ENCODE measurements at places on chromosomes 16 and 17.

DNA sequence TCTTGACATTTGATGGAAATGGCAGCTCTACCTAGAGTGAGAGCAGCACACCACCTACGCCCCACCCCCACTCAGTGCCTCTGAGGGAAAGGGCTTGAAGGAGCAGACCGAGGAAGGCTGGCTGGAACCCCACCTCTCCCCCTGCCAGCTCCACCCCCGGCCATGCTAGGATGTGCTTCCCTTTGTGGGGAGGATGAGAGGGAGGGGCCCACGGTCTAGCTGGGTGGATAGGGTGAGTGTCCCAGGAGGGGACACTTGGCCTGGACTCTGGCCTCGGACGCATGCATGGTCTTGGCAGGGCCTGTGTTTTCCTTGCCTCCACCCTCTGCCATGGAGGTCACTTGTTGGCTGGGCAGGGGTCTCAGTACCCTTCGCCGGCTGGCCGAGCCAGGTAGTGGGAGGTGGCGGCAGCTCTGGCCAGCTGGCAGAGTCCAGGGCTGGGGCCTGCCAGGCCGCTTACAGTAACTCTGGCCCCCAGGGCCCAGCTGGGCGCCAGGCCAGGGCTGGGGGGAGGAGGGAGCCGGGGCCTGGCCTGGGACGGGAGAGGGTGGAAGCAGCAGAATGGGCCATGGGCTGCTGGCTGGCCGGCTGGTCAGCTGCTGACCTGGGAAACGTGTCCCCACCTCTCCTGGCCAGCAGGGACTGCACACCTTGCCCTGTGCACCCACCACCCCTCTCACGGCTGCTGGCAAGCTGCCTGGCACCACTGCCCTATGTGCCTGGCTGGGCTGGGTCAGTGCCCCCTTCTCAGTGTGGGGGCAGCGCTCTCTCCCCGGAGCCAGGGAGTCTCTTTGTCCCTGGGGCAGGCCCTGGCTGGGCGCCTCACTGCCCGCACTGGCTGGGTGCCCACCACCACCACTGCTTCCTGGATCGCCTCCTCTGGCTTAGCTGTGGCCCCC, 23.0 kb downstream of the RARA start:
- DNase-seq: no peak

DNA sequence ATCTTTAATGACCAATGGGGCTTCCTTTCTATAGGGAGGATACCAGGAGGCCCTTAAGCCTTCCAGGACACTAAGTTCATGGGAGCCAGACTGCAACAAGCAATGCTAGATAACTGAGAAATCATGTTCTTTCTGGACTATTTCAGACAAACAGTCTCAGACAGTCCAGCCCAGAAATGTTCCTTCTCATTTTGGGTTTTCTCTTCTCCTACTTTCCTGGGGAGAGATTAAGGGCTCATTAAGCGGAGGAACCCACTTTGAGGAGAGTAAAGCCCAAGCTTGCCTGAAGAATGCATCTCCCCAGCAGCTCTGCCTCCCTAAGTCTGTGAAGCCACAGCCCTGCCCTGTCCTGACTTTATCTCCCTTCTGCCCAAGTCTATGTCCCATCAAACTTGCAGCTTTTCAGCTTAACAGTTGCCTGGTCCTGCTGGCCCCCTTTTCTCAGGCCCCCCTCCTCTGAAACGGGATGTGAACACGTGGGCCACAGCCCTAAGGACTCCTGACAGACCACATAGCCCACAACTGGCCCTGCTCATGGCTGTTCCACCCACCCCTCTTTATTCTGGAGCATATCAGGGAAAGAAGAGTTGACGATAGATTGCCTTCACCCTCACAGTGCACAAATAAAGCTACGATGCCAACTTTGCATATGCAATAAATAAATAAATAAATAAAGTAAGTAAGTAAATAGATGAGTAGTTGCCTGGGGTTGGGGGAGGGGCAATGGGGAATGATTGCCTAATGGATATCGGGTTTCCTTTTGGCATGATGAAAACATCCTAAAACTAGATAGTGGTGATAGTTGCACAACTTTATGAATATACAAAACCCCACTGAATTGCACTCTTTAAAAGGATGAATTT, 111.0 kb downstream of the N4BP1 start:
- DNase-seq: no peak

DNA sequence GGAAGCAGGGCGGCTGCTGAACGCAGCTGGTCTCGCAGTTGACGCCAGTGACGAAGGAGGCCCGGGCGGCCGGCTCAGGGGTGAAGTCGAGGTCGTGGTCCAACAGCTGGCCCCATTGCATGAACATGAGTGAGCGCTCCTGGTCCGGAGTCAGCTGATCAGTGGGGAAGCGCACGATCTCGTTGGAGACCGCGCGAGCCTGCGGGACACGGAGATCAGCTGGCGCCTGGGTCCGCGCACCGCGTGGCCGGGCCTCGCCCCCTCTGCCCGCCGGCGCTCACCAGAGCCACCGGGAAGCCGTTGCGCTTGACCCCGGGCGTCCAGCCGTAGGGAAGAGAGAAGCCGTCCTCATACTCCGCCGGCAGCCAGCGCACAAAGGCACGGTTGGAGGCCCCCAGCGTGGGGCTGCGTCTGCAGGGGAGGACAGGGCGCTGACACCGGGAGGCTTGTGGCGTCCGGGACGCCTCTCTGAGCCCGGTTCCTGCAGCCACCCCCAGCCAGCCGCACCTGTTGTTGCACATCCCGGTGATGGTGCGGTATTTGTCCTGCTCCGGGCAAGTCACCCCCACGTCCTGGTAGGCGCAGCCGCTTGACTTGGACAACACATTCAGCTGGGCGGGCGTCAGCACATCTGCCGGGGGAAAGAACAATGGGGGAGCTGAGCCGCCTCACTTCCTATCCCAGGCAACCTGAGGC, 1.6 kb downstream of the MPO start:
- no peak for DNase-seq

GRCh38 chr16:2151188-2152091, 3.0 kb downstream of the RAB26 start:
- DNase-seq: no peak

DNA sequence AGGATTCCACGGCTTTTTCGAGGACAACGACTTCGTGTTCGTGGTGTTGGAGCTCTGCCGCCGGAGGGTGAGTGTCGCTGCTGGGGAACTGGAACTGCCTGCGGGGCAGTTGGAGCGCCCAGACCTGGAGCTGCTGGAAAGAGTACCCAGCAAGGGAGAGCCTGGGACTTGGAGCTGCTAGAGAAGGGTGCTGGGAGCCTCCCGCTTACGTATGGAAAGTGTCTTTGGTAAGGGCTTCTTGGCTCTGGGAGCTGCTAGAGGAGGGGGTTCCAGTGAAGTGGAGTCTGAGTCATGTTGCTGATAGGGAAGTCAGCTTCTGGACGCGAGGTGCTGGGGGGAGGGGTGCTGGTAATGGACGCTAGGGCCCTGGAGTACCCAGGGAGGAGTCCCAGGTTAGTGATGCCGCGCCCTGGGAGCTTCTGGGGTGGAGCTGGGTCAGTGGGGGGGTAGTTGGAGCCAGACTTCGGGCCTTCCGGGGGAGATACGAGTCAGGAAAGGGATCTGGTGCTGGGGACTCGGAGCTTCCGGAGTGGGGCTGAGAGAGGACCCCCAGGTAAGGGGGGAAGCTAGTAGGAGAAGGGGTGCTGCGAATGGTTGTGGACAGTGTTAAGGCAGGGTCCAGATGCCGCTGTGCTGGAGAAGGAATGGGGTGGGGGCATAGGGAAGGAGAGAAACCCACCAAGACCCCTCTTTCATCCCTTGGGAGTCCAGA, 741 bp downstream of the PLK1 start:
- no peak for DNase-seq

GRCh38 chr16:88633684-88634140, 4.7 kb upstream of the IL17C start:
- peak; percentile 48 for DNase-seq

DNA sequence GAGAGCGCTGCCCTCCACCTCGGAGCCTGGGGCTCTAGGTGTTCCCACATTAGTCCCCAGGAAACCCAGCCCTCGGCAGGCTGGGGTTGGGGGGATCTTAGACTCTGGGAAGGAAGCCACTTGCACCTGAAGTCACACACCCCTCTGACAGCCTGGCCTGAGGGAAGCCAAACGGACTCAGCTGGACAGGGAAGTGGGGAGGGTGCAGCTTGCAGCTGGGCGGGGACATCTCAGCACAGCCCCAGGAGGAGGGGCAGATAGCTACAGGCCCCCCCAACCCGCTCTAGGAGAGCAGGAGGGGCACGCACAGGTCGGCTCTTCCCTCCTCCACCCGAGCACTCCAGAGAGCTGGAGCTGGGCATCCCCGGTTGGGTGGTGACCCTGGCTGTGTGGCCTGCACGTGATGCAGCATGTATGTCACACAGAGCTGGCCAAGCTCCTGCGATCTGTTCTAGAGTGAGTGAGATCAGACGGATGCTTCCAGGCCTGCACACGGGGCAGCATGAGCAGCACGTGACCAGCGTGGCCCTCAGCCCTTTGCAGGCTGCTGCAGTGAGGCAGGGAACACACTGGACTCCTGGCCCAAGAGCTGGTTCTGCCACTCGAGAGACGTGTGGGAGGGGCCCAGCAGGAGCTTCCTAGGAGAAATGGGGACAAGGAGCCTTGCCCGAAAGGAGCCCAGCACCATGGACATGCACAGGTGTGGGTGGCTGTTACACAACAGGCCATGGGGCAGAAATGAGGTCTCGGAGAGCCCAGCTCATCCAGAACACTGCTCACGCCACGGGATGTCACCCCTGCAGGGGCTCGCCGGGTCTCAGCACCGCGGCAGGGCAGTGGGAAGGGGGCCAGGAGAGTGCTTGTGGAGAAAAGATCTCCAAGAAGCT, 15.4 kb downstream of the KIFC3 start:
- DNase-seq: no peak

- no peak for DNase-seq
Observed at GRCh38 chr17:57880086-57880456, 30.2 kb upstream of the MRPS23 start.

DNA sequence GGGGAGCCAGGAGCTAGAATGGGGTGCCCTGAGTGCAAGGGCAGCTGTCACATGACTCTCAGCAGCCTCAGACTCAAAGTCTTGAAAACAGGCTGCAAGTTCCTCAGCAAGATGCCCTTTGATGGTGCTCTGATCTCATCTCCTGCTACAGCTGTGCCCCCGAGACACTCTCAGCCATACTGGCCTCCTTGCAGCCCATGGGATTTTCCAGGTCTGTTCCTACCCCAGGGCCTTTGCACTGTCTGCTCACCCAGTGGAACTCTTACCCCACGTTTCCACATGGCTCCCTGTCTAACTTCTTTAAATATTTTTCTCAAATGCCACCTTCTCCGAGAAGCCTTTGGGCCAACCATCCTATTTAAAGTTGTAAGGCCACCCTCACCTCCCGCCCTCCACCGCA, 146.9 kb downstream of the C16orf95 start:
- no peak for DNase-seq

- DNase-seq: no peak
Observed at GRCh38 chr17:12180644-12181261, 160.1 kb downstream of the MAP2K4 start.

DNA sequence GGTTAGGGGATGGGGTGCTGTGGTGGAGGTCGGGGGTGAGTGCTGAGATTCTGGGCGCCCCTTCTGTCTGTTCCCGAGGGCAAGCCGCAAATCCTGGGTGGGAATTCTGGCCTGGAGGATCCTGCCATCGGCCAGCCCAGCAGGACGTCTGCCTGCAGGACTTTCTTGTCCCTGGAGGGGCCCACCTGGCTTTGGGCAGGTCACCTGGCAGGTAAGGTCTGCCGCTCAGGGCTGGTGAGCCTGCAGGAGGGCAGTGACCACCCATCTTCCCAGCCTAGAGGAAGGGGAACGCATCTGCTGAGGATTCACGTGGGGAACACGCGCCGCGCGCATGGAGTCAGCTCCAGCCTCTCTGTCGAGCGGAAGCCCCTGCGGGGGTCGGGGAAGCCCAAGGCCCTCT, 5.4 kb downstream of the RNF222 start:
- DNase-seq: no peak

- DNase-seq: no peak
Observed at GRCh38 chr17:33580215-33580614, 287.1 kb upstream of the ASIC2 start.

DNA sequence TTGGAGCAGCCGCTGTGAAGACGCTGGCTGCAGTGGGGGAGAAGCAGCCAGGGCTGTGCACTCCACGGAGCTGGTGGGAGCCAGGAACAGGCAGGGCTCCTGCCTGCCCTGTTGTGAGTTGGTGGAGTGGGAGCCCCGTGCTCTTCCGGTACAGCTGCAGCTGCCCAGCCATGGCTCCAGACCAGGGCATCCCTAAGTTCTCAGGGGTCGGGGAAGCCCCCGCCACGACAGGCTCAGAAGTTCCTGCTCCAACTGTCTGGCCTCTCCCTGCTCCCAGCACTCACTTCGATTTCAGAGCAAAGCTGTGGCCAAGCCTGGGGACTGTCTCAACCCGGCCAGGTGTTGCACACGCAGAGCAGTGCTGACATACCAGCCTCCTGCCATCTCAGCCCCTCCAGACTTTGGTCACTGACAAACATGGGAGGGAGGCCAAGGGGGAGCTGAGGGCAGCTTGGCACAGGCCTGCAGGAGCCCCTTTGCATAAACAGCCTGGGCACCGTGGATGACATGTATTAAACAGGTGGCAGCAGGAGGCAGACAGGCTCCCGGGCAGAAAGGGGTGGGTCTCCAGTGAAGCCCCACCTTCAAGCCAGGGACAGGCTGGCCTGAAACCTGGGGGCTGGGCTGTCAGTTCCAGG, 13.9 kb upstream of the KDM8 start:
- no peak for DNase-seq

- no peak for DNase-seq
Observed at GRCh38 chr16:70691223-70692129, 5.6 kb upstream of the MTSS2 start.

DNA sequence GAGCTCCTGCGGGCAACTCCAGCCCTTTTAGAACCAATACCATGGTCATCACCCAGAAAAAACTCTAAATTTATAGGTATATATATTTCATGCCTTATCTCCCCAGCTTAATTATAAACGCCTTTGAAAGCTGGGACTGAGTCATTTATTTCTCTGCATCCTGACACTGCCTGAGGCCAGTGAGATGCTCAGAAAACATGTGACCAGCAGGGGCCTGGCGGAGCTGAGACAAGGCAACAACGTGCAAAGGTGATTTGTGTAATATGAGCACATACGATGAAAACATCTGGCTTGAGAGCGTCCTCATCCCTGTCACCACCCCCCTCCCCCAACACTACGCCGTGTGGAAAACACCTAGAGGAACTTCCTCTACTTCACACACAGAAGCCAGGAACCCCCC, 22.7 kb downstream of the NXN start:
- no peak for DNase-seq

GRCh38 chr17:50115756-50116155, 14.2 kb downstream of the SAMD14 start:
- no peak for DNase-seq

- DNase-seq: no peak
Observed at GRCh38 chr16:56539656-56540055, 19.8 kb upstream of the BBS2 start.

DNA sequence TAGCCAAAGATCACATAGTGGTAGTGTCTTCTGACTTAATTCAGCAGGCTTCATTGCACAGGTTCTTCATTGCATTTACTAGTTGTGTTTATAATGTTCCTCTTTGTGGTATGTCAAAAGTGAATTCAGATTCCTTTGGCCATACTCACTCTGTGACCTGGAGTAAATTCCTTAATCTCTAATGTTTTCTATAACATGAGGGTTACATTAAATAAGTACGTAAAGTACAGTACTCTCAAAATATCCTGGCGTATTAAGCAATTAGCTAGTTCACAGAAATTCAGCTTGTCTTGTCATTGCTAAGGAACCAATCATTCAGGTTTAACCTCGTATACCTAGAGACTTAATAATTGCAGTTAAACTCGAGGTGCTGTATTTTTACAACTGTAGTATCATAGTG, 4.2 kb downstream of the RPS6KB1 start:
- no peak for DNase-seq

- no peak for DNase-seq
Observed at GRCh38 chr17:70076189-70076588, 1.2 kb downstream of the KCNJ16 start.
